ENCODE measurements at places on chromosomes 5 and 9. TPM values are rescaled to one million over a fixed set of nuclear protein-coding genes. Genes with fewer than 3 reads are reported as not detected.

DNA sequence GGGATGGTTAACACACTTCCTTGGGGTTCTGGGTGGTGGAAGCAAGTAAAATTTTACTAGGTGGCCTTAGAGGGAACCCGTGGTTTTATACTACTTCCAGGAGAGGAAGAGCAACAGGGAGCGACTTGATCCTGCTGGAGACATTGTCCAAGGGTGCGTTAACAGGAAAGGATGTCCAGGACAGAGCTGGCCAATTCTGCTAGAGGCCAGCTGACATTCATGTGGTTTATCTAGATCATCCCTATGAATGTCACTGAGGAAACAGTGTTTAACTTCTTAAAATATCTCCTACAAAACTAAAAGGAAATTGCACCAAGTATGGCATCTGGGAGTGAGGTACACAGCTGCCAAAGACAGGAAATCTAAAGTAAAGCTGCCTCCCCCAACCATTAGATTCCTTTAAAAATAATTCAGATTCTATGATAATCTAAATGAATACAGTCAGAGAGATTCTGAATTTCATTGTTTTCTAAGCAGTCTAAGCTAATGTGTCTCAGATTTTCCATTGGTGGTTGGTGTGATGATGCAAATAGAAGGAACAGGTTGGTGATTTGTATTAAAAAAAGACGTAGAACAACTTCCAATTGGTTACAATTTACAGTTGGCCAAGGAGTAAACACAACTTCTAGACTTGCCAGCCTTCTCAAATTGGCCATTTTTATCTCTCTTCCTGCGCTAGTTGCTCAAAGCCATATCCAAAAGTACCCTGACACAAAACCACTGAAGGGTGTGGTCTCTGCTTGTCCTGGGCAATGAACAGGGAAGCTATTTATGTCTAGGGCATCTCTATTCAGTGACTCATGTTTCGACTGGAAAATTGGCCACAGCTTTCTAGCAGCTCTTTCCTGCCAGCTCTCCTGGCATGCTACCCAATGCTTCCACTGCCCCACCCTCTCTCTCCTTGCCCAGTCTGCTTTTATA lies 574.7 kb upstream of the MEF2C start:
- DNase-seq, result no peak

DNA sequence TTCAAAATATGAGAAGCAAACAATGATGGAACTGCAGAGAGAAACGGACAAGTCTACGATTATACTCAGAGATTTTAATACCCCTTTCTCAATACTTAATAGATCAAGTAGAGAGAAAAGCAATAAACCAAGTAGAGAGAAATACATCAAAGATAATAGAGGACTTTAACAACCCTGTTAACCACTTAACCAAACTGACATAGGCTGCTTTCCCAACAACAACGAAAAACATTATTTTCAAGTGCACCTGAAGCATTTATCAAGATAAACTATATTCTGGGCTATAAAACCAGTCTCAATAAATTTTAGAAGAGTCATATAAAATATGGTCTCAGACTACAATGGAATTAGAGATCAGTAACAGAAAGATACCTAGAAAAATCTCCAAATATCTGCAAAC lies 67.4 kb downstream of the GNAQ start:
- no peak for DNase-seq

DNA sequence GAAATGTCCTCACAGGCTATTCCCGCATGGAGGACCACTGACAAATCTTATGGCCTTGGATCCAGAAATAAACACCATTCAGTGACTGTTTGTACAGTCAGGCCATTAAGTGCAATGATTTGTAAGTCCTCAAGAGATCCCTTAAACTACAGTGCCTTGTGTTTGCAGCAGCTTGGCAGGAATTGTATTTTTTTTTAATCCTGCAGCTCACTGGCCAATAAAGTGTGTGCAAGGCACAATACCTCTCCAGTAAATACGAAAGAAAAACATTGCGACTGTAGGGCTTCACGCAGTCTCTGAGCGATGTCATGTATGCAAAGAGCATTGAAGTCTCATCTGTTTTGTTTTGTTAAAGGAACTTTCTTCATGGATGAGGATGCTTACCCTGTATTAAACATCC lies 74.2 kb upstream of the TUSC1 start:
- DNase-seq, result no peak

DNA sequence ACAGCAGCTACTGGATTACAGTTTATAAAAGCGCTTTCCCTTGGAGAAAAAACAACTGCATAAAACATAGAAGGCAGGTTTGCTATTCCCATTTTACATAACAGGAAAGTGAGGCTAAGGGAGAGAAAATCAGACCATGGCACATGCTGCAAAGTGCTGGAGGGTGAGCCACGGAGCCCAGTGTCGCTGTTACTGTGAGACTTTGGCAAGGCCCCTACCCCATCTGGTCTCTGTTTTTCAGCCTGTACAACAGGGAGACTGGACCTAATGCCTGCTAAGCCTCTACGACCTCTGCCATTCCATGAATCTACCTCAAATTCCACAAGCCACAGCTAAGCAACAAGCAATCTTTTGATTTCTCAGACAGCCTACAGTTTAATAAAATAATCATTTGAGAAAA lies 139.2 kb downstream of the GABBR2 start:
- DNase-seq, result no peak

DNA sequence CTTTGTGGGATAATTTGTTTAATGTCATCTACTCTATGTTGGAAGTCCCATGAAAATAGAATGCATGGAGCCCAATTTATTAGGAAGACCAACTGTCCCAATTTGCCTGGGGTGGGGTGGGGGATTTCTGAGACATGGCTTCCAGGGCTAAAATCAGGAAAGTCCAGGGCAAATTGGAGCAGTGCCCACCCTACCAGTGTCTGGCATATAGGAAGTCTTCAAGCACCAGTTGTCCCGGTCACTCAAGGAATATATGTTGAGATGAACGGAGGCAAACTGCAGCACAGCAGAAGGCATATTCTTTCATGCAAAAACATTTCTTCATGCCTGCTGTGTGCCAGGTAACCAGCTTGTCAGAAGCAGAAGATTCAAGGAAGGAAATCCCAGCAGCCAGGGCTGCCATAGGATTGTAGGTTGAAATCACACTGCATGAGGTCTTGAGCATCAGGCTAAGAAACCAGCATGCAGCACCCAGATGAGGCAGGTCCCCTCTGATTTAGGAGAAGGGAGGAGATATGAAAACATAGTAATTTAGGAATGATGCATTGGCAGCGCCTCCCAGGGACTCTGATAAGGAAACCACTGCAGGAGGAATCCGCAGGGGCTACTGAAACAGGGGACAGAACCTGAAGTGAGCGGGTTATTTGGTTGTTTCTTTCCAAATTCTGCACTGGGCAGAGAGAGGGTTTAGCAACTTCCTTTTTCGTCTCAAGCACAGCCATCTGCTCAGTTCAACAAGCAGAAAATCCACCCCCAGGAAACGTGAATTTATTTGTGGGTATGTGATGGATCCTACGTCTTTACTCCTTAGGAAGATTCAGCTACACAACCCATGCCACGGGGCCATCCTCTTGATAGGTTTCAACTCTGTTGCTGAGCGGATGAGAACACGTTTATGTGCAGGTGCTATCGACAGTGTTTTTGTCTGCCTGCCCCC lies 112.6 kb upstream of the CPEB4 start:
- no peak for DNase-seq

DNA sequence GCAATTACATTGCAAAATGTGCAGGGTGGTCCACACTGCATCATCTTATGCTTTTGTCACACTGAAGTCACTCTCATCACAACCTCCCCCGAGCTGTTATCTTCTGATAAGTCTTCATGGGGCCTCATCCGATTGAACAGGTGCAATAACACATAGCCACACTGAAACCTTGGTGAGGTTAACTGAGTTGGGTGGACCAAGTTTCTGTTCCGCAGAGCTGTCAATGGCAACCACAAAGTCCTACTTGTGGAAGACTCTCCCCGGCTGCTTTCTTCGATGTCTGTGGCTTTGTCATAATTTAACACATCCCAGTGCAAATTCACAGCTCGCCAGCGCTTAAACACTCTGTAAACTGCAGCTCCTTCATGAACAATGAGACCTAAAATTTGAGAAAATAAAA lies 112.2 kb downstream of the MARCHF11 start:
- no peak for DNase-seq

GRCh38 chr5:139744471-139745131 lies 51.0 kb upstream of the PSD2 start:
- no peak for DNase-seq

- peak; percentile 67 for DNase-seq
These were observed 654.2 kb downstream of the TLE1 start for GRCh38 chr9:81035171-81035570.

DNA sequence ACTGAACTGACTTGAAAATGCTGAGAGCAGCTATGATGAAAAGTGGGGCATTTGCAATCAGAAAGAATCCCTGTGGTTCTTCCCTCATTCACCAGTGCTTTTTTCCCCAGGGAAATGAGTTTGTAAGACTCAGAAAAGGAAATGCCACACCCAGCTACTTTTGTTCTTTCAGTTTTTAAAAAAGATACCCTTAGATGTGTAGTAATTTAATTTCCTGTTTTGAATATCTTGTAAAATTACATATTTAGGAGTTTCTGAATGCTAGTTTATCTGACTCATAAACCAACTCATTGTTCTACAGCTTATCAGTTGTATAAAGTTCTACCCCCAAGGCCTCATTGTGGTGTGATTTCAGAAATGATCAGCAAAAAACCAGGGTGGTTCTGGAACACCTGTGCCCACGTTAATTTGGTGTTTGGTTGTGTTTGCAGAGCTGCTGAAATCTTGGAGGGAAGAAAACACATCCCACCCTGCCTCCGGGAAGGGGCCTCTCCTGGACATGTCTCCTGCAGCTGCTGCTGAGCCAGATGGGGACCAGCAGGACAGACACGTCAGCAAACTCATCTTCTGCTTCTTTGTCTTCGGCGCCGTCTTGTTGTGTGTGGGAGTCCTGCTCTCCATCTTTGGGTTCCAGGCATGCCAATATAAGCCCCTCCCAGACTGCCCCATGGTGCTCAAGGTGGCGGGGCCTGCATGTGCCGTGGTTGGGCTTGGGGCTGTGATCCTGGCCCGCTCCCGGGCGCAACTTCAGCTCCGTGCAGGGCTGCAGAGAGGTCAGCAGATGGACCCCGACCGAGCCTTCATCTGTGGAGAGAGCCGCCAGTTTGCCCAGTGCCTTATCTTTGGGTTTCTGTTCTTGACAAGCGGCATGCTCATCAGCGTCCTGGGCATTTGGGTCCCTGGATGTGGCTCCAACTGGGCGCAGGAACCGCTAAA lies 2.8 kb downstream of the TMEM171 start:
- DNase-seq, result no peak

DNA sequence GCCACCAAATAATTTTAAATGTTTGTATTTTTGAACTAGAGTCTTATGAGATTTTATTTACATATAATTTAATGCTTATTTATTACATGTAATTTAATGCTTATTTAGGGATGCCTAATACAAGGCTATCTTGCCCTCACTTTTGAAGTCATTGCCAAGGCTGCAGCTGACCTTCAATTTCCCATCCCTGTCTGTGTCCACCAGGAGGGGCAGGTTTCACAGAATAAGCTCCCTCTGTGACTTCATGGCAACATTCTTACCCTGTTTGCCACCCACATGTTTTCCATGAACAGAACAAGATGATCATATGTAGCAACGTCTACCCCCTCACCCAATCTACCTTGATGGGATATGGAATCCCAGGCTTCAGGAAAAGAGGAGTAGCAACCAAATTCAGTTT lies 27.0 kb downstream of the C5 start:
- peak; percentile 14 for DNase-seq

- no peak for DNase-seq
These were observed 40.6 kb downstream of the SIL1 start for GRCh38 chr5:139157556-139157955.

GRCh38 chr9:4305065-4305985 lies 5.5 kb upstream of the GLIS3 start:
- DNase-seq, result no peak

DNA sequence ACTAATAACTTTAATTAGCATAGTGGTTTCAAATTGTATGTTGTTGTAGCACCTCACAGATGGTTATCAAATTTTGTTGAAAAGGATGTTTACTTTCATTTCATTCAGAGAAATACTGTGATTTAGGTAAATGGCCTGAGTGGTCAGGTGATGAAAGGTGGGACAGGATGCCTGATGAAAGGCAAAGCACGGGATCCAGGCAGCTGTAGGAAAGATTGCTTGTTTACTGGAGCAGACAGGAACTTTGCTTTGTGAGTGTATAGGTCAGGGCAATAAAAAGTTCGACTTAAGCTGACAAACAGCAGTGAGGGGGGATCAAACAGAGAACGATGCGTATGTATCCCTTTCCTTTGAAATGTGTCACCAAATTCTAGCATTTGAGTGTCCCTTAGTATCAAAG lies 19.0 kb downstream of the KIAA1958 start:
- no peak for DNase-seq

- peak; percentile 75 for DNase-seq
These were observed 1.7 kb downstream of the TRIO start for GRCh38 chr5:14144586-14145434.

DNA sequence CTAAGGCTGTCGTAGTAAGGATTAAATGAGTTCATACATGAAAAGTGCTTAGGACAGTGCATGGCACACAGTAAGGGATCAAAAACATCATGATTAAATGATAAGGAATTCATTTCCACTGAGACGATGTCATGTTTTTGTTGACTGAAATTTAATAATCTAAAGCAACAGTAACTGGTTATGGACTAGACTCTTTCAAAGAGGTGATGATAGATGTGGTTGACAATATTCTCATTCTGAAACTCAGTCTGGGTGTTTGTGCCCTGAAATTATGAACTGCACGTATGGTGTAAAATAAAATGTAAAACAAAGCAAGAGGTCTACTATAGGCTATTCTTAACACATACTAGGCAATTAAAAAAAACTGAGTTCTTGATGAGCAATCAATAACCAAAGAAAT lies 280.0 kb downstream of the DENND1A start:
- no peak for DNase-seq

DNA sequence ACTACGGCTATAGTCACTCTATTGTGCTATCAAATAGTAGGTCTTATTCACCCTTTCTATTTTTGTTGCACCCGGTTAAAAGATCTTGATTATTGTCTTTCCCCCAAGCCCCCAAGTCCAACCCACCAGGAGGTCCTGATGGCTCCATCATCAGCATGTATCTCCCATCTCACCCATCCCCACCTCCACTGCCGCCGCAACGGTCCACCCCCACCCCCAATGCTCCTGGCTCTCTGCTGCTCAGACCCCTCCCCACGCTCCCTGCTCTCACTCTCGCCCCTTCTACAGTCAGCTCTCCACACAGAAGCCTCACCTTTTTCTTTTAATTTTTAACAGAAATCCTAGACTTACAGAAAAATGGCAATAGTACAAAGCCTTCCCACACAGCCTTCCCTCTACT lies 51.5 kb upstream of the SH3PXD2B start:
- no peak for DNase-seq

GRCh38 chr5:128546658-128547281 lies 8.7 kb upstream of the FBN2 start:
- no peak for DNase-seq

- no peak for DNase-seq
These were observed 2.0 kb downstream of the TNC start for GRCh38 chr9:115115924-115116323.

GRCh38 chr5:125401724-125402622 lies 655.5 kb upstream of the ZNF608 start:
- no peak for DNase-seq

TRAF1 gene
- 7.5 TPM for total RNA-seq

INSL6 gene
- total RNA-seq, result not detected

C9orf43 gene
- total RNA-seq, result 2.3 TPM

HMGXB3 gene
- 27.8 TPM for total RNA-seq

PLAA gene
- 30.7 TPM for total RNA-seq

CXCL14 gene
- total RNA-seq, result 1.2 TPM

KIF20A gene
- 106 TPM for total RNA-seq

BHMT2 gene
- total RNA-seq, result not detected

TMEM250 gene
- 29.3 TPM for total RNA-seq
